Stimulated activated CD4-positive, alpha-beta T cell treated with anti-CD3 and anti-CD28 coated beads, TNF-alpha, amount 100 ng/mL, for 24 hours (primary cell): ENCODE measurements at places on chromosomes 2 and 18.

DNA sequence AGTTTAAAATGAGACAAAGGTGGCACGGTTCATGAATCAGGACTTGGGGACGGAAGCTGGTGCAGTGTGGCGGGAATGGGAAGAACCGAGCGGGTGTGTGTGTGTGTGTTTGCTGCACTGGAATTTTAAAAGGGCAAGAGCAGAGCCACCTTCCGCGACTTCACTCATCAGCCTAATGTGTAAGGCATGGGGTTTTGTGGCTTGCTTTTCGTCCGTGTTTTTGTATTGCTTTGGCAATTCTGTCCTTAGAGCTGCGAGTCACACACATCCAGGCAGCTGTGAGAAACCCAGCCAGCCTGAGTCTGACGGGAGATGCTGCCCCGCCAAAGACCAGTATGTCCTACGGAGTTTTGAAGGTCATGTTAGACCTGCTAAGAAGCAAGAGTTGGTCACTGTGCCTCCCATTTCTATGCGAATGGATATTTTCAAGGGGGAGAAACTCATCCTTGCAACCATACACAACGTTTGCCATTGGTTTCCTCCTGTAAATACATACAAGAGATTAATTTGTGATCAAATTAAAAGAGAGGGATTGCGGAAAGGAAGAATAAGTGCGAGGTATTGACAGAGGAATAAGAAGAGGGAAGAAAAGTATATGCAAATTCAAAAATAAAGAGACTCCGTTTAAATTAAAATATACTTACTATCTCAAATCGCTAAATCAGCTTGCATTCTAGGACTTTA is 665 bp upstream of the CACNB4 start:
- DNase-seq = no peak

- no peak for DNase-seq
Measured at GRCh38 chr18:44759925-44760342, 79.2 kb downstream of the SETBP1 start.

- no peak for DNase-seq
Measured at GRCh38 chr2:105741174-105741573, 3.5 kb upstream of the NCK2 start.

GRCh38 chr18:27005589-27005988 is 140.1 kb upstream of the AQP4 start:
- no peak for DNase-seq
